H7 (cell line): ENCODE measurements at places on chromosomes 6 and 20.

- no peak for DNase-seq
Observed at GRCh38 chr20:43559147-43559987, 540 bp downstream of the SGK2 start.

GRCh38 chr20:3405139-3405538 is 2.3 kb downstream of the DNAAF9 start:
- no peak for DNase-seq

- no peak for DNase-seq
Observed at GRCh38 chr6:101883505-101883904, 490.0 kb downstream of the GRIK2 start.

- DNase-seq, result no peak
Observed at GRCh38 chr6:7479801-7480266, 61.6 kb upstream of the DSP start.

- no peak for DNase-seq
Observed at GRCh38 chr20:3874194-3874844, 14.9 kb upstream of the PANK2 start.

DNA sequence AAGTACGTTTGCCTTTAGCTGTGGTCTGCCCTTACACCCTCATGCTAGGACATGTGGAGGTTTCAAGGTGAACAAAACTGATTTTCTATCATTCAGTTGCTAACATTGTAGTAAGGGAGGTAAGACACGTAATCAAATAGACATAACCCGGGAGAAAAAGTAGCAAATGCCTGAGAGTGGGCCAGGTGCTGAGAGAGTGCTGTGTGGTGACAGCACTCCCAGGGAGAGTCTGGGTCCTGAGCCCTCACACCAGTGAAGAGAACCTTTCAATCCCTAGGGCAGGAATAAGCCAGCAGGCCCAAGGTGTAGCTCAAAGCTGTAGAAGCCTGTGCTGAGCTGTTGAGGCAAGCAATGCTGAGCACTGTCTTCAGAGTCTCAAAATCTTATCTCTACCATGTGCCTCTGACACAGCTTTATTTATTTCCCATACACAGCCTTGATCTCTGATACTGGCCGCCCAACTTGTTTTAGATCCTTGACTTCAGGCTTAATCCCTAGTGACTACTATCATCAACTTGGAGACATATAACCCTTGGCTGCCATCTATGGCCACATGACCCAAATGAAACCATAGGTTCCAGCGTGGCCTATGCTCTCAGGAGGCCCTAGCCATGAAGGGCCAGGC is 55.2 kb downstream of the TPD52L1 start:
- no peak for DNase-seq

DNA sequence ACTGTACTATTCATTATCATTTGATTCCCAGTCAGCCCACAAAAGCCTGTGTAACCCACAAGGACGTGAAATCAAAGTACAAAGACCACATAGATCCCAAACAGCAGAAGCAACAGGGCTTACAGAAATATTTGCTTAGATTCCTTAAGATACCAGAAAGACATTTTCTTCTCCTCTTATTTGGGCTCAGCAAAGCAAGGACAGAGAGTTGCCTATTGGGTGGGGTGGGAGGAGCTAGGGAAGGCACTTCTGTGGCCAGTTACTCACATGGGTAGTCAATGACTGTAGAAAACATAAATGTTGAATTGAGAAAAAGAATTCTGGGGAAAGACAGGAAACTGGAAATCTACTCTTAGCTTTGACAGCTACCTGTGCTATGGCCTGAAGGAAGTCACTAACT is 19.8 kb downstream of the PDE7B start:
- DNase-seq, result no peak

DNA sequence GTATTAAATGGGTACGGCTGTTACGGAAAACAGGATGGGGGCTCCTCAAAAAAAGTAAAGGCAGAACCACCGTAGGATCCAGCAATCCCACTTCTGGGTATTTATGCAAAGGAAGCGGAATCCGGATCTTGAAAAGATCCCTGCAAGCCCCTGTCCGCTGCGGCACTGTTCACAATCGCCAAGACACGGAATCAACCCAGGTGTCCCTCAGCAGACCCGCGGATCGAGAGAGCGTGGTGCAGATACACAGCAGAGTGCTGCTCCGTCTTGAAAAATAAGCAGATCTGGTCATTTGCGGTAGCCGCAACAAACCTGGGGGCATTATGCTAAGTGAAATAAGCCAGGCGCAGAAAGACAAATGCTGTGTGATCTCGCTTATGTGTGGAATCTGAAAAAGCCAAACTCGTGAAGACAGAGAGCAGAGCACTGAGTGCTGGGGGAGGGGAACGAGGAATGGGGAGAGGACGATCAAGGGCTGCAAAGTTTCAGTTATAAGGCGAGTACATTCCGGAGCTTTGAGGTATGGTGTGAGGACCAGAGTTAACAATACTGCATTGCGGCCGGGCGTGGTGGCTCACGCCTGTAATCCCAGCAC is 41.3 kb downstream of the NTSR1 start:
- DNase-seq, result no peak

- DNase-seq, result no peak
Observed at GRCh38 chr20:4961746-4962145, 39.6 kb downstream of the SLC23A2 start.

DNA sequence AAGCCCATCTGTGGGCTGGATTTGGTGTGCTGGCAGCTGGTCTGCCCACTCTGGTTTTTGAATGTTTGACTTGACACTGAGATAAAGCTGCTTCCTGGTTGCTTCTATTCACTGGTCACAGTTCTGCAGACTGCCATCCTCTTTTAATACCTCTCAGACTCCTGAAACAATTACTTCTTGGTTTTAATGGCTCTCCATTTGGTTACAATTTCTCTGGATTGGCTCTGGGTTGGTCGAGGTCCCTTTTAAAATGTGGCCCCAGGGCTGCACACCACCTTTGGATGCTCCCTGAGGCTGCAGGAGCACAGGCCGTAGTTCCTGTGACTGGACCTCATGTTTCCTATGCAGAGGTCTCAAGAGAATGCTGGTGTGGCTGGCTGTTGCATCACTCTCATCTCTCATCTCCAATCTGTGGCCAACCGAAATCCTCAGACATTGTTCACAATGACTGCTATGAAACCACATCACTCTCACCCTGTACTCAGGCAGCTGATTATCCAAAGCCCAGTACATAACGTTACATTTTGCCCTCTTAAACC is 98.5 kb downstream of the INSM1 start:
- DNase-seq, result no peak

GRCh38 chr20:59144179-59144830 is 19.3 kb upstream of the ZNF831 start:
- DNase-seq, result no peak

DNA sequence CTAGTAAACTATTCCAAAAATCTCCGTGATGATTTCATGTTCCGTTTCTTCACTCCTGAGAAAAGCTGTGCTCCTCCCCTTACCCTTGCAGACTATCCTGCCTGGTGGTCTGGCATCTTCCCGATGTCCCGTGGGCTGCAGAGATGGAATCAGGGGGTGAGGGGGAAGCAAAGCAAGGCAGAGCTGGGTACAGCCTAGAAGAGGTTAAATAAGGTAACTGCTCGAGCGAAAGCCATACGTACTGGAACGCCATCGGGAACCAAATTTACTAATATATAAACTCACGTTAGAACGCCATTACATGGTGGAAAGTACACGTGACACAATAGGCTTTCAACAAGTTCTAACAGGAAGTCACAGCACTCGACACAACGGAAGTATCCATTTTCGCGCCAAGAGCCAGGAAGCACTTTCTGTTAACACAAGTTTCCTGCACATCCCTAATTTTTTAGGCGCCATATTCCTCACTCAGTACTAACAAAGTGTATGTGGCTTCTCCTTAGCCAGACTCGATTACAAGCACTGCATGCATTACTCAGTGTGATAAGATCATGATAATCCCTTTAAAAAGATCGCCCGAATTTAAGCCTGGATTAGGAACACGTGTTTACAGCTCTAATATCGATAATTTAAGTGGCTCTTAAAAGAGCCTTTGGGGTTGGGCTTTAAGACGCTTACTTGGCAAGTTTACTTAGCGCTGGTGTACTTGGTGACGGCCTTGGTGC is 101.6 kb upstream of the PRSS16 start:
- DNase-seq, result no peak

DNA sequence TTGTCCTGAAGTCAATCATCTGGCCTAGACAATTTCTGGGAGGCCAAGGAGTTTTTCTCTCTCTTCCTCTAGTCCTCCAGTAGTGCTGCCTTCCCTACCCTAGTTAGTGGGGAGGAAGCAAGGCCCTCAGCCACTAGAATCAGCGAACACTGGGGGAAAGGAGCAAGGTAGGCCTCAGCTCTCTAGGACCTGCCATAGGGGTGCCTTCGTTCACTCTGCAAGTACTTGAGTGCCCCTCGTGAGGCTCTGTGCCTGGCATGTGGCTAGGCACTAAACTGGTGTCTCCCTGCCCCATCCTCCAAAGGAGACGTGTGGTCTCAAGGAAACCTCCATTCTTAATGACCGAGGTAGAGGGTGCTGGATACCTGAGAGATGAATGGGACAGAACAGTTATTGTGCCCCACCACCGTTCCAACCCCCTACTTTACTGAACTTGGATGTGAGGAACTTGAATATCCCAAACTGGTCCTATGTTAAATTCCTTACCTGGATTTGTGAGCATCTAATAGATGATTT is 1.1 kb downstream of the DEF6 start:
- no peak for DNase-seq

DNA sequence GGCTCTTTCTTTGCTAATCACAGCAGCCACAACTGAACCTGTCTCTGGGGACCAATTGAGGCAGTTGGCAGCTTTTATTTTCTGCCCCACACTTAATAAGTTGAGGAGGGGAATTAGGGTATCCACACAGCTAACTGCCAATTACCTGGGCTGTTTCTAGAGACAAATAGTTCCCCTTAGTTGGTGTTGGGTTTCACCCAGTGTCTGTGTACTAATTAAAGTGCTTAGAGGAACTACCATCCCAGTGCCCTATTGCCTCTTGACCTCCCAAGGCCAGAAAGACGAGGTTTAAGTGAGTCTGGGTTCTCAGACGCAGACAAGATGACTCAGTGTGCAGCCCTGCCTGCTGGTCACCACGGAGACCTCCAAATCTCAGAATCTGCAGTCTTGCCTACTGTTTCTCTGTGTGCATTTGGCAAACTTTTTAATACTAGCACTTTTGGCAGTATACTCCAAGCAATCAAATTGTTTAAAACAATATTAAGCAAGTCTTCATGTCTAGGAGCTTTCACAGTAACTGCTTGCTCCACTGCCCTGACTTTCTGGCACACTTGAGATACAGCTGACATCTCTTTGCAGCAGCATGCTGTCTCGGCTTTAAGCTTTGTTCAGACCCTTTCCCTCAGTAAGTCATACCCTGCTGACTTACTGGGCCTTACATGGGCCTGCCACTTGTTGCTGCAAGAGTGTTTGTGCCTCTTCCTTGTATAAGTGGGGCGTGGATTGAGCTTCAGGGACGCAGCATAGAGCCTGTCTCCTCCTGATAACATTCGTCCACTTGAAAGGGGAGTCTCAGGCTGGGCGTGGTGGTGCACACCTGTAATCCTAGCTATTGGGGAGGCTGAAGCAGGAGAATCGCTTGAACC is 31.9 kb downstream of the STK35 start:
- no peak for DNase-seq

DNA sequence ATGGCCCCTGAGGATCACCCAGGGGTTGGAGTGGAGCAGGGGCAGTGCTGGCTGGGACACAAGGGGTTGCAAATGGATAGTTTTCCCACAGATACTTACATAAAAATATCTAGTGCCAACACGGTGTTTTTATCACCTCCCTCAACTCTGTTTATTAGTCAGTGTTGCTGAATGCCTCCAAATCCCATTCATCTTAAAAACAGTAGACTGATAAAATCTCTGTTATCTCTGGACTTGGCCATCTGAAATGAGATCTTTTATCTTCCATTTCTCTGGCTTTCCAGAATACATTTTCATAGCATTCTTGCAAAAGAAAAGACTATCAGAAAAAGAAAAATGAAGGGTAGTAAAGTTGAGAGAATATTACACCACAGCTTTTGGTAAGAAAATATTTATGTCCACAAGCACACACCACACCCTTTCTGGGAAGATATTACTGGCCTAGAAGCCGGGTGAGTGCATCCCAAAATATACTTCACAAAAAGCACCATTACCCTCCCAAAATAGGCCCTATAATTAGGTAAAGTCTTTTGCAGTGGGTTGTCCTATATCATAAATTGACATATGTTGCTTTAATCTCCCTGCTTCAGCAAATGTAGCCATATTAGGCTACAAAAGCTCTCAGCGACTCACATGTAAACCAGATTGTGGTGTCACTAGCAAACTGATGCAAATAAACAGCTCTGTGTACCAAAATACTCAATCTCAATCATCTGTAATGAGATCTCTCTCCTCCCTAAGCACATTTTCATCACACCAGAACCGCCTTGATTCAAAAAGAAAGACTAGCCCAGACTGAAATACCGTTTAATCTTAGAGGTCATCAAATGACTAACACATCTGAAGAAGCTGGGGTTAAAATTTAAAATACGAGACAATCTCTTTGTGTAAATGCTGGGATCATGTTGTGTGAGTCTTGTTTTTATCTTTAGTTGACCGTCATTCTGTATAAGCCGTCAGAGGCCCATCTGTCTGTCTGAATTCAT is 96.7 kb downstream of the FYN start:
- DNase-seq, result no peak

DNA sequence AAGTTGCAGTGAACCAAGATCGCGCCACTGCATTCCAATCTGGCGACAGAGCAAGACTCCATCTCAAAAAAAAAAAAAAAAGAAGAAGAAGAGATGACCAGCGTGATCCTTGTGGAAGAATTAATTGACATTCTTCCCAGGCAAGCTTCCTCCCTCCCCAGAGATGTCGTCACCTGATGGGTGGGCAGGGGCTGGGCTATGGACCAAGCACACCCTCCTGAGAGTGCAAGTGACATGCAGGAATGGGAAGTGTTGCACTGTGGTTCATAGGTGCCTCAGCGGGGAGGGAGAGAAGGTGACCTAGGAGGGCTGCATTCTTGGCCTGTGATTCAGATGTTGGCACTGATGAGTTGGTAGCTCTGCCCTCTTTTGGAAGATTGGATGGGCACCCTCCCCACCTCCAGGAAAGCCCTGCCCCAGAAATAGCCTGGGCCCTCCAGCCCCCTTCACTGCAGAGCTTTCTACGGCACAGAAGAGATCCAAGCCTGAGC is 37.8 kb downstream of the TAF8 start:
- no peak for DNase-seq

GRCh38 chr20:32893263-32894025 is 34.7 kb downstream of the EFCAB8 start:
- DNase-seq, result peak; percentile 69

GRCh38 chr6:139962654-139963347 is 588.4 kb upstream of the CITED2 start:
- no peak for DNase-seq

- DNase-seq, result no peak
Observed at GRCh38 chr6:31305703-31306219, 33.9 kb upstream of the HLA-C start.

DNA sequence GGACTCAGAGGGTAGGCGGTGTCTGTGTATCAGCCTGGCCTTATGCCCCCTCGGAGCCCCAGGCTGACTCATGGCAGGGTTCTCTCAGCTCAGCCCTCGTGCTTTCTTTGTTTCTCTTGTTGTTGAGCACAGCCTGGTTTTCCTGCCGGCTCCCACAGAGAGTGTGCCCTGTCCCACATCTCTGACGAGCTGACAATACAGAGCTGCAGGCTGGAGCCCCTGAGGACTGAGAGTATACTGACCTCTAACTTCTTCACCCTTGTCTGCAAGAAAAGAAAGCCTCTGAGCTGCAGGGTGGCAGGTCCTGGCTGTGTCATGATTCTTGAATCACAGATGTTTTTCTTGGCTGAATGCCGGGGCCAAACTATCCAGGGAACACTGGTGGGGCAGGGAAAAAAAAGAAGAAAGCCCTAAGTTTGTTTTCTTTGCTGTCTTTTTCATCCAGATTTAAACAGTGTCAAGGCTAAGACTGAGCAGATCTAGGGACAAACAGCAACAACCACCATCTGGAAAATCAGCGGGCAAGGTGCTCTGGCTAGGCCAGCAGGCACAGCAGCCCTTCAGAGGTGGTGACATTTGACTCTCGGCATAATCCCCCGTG is 63.3 kb upstream of the ZNF133 start:
- peak; percentile 63 for DNase-seq
